ENCODE measurements at places on chromosomes 7 and 10.
A peak's percentile ranks its signal among the peaks of the same experiment; 100 is the strongest.

DNA sequence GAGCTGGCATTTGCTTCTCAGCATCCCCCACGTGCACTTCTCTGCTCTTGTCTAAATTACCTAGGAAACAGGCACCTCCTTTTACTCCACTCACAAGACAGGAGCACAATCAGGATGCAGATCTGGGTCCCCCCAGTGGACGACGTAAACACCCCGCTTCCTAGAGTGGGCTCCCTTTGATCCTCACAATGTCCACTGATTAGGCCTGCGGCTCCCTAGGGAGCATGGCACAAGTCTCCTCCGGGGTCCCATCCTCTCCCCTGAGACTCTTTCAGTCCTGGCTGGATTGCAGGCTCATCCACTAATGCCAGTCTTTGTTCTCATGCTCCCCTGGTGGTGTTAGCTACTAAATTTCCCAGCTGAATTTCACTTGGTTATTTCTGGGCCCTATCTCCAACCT is 98.3 kb downstream of the GLI3 start:
- no peak for DNase-seq

GRCh38 chr10:106830471-106830870 is 334.0 kb downstream of the SORCS1 start:
- DNase-seq = no peak

DNA sequence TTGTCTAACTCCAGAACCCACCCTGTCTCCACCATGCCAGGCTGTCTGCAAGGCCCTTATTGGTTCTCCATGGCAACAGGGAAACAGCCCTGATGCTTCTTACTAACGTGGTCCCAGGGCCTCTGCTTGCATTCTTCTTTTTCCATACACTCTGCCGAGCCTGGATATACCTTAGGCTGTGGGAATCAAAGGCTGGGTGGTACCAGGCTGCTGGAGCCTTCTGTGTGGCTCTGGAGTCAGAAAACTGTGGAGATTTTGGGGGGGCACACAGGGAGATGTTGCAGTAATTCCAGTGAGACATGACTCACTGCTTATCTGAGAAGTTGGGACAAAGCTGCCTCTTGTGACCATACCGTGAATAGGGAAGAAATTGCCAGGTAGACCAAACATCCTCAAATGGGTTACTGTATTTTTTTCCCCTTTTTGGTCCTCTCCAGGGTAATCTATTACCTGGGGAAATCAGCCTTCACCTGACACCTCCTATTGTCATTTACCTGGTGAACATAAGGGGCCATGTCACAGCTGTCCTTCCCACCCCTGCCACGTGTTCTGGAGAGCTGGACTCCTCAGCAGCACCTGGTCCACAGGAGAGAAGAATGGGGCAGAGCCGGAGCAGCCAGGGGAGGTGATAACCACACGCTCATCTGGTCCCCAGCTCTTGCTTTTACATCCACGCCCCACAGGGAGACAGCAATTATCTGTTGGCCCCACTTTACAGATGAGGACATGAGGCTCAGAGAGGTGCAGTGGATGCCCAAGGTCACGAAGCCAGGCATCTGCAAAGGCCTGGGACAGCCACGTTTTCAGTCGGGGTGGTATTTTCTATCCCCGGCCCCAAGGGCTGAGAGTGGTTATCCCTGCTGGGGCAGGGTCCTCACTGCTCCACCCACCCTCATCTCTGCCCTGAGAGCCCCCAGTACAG is 4.6 kb downstream of the CHST3 start:
- DNase-seq = no peak

DNA sequence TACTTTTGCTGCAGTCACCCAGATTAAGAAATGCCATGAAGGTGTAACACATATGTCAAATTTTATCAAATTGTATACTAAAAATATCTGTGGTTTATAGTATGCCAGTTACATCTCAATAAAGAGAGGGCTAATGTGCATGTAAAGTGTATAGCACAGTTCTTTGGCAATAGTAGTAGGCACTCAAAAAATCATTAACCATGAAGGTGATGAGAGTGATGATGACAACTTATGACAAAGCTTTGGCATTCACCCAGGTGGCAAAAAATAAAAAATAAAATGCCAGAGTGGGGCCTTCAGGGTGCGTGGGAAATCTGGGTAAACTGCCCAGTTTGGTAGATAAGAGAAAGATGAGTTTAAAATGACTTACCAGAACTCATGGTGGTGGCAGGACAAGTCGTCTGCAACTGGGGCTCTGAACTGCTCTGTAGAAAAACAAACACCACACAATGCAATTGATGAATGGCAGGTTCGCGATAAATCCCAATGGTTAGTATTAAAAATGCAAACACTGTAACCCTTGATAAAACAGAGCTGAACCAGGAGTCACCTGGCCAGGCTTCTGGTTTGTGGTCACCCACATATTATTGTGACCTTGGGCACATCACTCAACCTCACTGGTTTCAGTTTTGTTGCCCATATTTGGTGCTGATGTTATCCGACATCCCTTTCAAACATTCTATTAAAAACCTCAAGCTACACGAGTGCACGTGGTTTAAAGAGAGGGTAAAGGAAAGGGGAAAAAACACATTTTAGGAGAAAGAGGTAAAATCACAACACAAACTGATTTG is 120.2 kb downstream of the SORBS1 start:
- no peak for DNase-seq

- no peak for DNase-seq
Observed at GRCh38 chr10:50823789-50824188, 61.6 kb downstream of the A1CF start.

DNA sequence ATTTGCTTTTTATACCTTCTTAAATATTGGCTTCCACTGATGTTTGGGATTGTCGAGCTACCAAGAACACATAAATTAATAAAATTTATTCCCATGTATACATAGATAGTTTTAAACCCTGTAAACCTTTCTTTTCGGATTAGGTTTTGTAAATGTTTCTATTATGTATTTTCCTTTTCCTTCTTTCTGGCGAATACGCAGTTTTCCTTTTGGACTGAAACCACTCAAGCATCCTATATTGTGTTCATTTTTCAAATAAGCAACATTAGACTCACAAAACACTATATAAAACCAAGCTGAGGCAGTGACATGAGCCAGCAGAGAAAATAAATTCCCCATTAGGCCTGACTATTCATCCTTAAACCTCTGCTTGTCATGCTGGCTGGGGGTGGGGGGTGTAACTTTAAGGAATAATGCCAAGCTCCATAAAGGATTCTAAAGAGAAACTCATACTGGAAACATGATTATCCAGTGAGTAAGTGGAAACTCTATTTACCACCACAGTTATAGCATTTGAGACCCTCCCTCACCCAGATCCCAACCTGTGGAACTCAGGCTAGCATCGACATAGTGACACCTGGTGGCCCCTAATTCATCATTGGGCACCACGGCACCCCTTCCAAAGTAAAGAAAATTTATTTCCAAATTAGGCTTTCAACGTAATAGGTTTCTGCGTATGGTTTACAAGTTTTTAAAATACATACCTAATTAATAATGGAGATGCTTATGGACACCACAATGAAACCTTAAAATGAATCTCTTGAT is 86.5 kb upstream of the CELF2 start:
- DNase-seq = no peak

DNA sequence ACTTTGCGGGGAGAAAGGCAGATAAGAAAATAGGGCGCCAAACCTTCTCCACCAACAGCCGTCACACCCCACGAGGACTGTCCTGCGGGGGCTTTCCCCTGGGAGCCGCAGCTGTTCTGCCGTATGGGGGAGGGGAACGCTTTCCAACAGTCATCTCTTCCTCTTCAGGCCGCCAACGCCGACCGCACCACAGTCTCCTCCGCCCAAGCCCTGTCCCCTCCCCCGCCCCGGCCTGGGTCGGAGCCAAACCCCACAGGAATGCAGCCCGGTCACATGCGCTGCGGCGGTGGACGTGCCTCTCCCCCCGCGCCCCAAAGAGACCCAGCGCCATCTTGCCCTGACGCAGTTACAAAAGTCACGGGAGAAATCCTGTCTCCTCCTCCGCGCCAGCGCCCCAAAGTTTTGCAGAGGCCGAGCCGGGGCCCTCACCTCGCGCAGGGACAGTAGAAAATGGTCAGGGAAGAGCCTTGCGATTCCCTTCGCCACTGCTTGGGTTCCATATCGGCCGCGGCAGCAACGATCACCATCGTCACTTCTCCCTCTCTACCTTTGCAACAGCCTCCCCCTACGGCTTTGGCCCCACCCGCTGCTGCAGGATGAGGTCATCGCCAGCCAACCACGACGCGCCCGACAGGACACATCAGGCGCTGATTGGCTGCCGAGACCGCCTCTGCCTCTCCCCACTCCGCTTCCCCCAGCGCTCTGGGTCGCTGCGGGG is 1.3 kb upstream of the KMT2E start:
- DNase-seq = peak; percentile 99

- DNase-seq = no peak
Observed at GRCh38 chr7:105149827-105150226, 135.8 kb downstream of the KMT2E start.

DNA sequence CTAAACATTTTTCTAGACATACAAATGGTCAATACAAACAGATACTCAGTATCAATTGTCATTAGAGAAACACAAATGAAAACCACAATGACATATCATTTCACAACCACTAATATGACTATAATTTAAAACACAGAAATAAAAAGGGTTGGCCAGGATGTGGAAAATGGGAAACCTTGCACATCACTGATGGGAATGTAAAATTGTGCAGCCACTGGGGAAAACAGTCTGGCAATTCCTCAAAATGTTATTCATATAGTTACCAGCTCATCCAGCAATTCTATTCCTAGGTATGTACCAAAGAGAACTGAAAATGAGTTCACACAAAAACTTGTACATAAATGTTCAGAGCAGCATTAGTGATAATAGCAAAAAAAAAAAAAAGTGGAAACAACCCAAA is 106.1 kb upstream of the LRRTM3 start:
- no peak for DNase-seq

GRCh38 chr10:63209705-63210104 is 76.6 kb downstream of the NRBF2 start:
- no peak for DNase-seq

- DNase-seq = no peak
Observed at GRCh38 chr10:133245439-133246235, 8.0 kb downstream of the VENTX start.

- DNase-seq = no peak
Observed at GRCh38 chr7:76267107-76267893, 35.2 kb upstream of the HSPB1 start.

Data from stimulated activated CD4-positive, alpha-beta T cell treated with anti-CD3 and anti-CD28 coated beads, TNF-alpha, amount 100 ng/mL, for 1 hour (primary cell).